Cardiac septum (tissue), 1 donor: ENCODE measurements at places on chromosomes 16 and 17. TPM values are rescaled to one million over a fixed set of nuclear protein-coding genes. Genes with fewer than 3 reads are reported as not detected.

DNA sequence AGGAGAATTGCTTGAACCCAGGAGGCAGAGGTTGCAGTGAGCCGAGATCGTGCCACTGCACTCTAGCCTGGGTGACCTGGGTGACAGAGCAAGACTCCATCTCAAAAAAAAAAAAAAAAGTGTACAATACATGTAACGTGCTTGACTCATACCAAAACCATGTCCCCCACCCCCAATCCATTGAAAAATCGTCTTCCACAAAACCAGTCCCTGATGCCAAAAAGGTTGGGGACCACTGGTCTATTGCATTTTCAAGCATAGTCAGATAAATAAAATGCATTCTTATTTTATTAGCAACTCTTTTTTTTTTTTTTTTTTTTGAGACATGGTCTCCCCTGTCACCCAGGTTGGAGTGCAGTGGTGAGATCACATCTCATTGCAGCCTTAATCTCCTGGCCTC lies 52.1 kb downstream of the COPRS start:
- DNase-seq = no peak

PITPNM3 gene
- 0.57 TPM for total RNA-seq

DNA sequence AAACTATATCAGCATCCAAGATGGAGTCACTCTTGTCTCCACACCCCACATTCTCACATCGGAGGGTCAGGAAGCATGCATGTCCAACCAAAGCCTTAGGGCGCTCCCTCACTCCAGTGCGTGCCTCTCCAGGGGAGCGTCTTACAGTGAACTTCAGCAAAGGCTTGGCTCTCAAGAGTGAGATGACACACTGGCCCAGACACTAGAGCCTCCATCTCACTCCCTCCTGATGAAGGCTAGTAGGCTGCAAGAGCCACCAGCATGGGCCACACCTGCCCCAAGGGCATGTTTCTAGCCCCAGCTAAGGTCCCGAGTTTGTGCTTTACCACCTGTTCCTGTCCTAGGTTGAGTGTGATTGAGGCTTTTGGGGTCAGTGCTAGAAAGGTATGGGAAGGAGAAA lies 40.5 kb downstream of the BEAN1 start:
- DNase-seq = peak; percentile 33

DNA sequence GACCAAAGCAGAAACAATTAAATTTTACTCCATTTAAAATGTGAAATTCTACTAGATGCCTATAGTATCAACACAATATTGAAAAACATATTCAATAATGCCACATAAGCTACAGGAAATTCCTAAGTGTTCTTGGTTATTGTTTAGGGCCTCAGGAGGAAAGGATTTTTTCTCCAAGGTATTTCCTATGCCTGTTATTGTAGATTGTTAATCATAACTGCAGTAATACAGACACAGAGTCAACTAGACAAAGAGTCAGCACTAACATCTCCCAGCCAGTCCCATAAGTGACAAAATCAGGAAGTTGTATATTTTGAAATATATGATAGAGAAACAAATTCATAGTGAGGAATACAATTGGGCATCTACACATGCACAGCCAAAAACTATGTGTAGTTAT lies 782.7 kb upstream of the KIF2B start:
- DNase-seq = no peak

KRT28 gene
- not detected for total RNA-seq

C1QTNF1 gene
- total RNA-seq = 92.9 TPM
